ENCODE measurements at places on chromosomes 6 and 20.

DNA sequence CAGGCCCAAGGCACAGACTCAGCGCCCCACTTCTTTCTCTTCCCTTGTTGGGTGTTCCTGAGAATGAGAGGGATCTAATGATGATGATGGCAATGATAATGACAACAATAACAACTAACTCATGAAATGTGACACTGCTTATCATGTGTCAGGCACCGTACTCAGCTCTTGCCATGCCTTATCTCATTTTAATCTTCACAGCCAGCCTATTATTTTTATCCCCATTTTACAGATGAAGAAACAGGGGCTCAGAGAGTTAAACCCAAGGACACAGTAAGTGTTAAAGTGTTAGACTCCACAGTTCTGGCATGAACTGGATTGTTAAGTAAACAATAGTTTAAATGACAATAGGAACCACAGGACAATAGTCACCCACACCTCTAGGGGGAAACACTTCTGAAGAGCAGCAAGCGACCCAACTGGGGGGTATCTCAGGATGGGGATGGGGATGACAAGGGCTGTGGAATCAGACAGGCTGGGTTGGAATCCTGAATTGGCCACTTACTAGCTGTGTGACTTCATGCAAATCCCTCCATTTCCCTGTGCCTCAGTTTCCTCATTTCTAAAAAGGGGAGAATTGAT lies 12.5 kb downstream of the RSPH9 start:
- DNase-seq, result no peak

DNA sequence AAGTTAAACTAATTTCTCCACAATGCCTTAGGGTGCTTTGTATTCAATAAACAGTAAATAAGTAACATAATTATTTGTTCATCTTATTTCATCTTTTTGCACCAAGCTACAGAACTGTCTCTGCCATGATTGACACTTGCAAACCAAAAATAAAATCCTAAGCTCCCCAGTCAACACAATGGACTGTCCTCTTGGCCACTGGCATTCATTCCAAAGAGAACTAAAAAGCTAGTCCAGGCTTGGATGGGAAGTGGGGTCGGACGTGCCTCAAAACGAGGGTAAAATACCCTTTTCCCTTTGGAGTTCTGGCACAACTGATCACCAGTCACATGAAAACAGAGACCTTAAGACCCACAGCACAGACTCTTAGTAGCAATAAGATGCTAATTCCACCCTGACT lies 66.4 kb upstream of the THBS2 start:
- DNase-seq, result no peak

GRCh38 chr6:169207482-169207881 lies 46.2 kb downstream of the THBS2 start:
- DNase-seq, result no peak

DNA sequence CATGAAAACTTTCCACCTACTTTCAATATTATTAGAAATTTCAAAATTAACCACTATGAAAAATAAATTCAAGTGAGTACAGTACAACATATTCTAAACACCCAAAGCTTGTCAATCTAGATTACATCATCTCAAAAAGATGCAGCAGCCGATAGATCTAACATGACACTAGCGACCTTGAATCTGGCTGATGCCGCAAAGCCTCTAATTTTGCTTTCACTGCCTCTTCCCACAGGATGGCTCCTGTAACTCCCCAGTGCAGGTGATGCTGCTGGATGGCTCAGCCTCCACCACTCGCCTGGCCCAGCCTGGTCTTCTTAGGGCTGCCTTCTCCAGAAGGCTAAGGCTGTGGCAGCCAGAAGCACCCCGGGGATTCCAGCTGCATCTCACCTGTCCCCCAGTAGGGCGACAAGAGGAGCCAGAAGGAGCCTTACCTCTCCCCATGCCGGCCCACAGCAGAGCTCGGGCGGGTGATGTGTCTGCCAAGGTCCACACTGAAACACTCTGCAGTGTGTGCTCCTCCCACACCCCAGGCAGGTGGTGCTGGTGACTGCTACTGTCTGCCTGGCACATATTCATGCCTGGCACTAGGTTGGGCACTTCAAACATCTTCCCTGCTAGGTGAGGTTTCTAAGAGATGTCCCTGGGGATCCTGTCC lies 82.1 kb downstream of the SLC23A2 start:
- no peak for DNase-seq

DNA sequence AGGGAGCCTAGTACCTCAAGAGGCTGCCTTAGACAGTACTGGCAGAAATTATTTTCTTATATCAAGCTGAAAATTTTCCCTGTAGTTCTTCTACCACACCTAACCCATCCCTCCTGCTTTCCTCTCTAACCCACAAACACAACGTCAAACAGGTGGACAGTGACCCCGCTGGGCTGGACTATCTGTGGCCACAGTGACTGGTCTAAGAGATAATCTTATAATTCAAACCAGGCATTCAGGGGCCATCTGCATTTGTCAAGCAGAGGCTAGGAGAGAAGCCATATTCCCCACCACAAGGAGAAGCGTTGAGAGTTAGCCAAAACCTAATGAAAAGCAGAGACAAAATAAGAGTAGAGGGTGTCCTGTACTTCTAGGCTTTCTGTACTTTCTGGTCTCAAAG lies 8.2 kb downstream of the HDDC2 start:
- no peak for DNase-seq

DNA sequence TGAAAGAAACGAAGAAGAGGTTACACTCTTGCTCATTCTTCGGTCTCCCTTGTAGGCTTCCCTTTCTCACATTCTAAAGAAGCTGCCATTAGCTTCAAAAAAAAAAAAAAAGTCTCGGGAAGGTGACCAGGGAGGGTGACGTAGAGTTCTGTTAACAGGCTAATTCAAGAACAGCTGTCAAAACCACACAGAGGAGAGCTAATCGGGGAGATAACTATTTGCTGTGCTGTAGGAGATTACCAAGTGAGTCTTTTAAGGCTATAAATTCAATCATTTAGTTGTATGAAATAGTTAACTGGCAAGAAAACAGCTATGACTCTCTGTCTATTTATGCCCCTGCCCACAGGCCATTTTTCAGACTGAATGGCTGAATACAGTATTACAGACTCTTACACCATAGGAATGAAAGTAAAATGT lies 256.8 kb downstream of the SYNE1 start:
- no peak for DNase-seq

- no peak for DNase-seq
Observed at GRCh38 chr6:133436652-133437051, 195.5 kb downstream of the EYA4 start.

DNA sequence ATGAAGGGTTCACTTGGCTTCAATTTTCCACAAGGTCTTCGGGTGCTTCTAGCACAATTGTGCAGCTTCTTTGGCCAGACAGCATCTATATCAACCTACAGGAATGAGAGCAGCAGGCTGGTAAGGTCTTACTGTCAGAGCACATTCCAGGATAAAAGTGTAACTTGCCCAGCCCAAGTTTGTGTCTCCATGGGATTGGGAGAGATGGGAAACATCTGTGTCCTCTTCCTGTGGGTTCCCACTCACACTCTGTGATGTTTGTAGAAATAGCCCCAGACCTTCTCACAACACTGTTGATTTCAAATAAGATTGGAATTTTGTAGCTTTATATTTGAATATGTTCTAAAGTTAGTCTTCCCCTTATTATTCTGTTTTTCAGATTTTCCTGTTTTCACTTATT lies 83.4 kb upstream of the RGS17 start:
- no peak for DNase-seq

GRCh38 chr6:63795006-63795405 lies 159.4 kb downstream of the PHF3 start:
- no peak for DNase-seq

GRCh38 chr20:10481676-10482075 lies 46.6 kb downstream of the SLX4IP start:
- no peak for DNase-seq

DNA sequence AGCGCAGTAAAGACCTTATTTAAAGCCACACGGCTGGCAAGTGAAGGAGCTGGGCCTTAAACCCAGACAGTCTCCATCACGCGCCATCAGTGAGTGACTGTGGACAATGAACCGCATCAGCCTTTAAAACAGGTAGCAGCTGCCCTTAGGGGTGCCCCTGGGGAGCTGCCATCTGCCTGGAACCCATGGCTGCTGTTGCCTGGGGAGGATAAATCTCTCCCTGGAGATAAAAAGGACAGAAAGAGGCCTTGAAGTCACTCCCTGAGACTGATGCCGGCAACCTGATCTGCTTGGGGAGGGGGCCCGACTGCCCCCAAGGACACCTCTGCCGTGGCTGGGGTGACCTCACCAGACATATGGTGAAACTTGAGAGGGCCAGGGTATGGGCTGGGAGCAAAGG lies 73.5 kb downstream of the PREX1 start:
- DNase-seq, result no peak

GRCh38 chr20:8764344-8764962 lies 304.4 kb upstream of the PLCB4 start:
- DNase-seq, result no peak

GRCh38 chr6:39088331-39088730 lies 26.7 kb downstream of the SAYSD1 start:
- peak; percentile 78 for DNase-seq

All from iPS DF 19.7 (cell line).